Fibroblast of skin of abdomen (primary cell): ENCODE measurements at places on chromosomes 12 and 14.

DNA sequence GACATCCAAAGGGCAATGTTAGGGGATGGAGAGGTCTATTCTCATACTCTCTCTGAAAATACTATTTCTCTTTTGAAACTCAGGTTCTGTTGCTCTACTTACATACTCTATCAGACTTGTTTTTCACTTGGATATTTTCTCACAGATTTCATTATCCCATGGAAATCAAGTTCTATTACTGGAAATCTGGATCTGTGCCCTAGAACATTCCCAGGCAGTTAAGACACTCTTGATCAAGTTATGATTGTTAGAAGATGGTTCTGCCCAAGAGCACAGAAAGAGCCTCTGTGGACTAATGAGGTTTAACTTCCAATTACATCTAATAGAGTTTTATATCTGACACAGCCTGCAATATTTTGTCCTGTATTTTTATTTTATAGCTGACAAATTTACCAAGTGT is 591.0 kb upstream of the ATP2B1 start:
- no peak for DNase-seq

DNA sequence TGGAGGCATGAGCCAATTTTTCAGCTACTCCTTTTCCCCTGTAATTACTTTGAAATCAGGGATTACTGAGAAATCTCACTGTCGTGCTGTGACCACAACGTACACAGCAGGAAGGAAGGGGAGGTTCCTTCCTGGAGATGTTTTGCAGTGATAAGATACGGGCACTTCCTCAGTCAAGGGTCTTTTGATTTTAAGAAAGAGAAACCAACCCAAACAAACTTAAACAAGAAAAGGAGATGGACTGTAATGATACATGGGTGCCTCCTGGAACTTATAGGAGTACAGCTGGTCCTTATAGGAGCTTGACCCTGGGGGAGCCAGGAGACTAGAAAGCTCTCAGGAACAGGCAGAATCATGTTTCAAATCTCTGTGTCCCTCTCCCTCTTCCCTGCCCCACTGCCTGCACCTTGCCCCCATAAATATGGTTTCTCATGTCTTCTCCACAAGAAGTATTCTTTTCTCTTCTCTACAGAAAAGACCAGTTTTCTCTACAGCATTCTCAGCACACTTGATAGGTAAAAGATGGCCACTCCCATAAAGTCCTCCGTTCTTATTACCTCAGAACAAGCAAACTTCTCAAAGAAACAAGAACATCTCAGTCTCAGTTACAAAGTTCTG is 281.1 kb upstream of the AMIGO2 start:
- no peak for DNase-seq

DNA sequence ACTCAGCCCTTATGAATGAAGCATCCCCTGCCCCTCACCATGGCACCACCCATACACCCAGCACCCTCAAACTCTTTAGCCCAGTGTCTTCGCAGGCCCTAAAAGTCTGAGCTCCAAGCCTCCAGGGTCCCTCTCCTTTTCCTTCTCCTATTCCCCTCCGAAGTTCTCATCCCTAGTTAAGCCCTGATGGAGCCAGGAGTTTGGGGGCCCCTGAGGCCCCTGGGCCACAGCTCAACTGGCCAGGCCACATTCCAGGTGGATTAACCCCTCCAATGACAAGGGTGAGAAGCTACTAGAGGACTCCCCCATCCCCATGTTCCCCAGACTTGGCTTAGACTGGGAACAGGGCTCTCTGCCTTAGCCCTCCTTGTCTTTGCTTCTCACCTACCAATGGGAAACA is 2.6 kb downstream of the RARG start:
- no peak for DNase-seq

GRCh38 chr12:118015944-118016343 is 559 bp upstream of the RFC5 start:
- DNase-seq = no peak

DNA sequence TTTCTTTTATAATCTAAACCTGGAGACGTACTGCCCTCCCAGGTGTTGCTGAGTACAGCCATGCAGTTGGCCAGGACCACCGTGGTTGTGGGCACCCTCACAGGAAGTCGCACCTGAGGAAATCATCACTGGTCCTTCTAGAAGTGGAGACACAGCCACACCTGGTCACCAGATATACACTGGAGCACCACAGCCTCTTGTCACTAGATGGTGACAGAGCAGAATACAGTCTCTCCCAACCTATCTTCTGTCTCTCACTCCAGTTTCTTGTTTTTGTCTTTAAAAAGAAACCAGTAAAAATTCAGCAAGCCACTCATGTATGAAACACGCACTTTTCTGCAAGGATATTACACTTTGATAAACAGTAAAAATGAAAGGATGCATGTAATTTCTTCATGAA is 43.1 kb upstream of the GPHB5 start:
- no peak for DNase-seq

- peak; percentile 77 for DNase-seq
Observed at GRCh38 chr14:22691171-22691570, 47.0 kb upstream of the OR6J1 start.

GRCh38 chr14:89845346-89845745 is 109.2 kb downstream of the EFCAB11 start:
- DNase-seq = peak; percentile 87

- no peak for DNase-seq
Observed at GRCh38 chr14:65100922-65101541, 1.3 kb downstream of the MAX start.

GRCh38 chr12:26768611-26769603 is 64.1 kb downstream of the ITPR2 start:
- no peak for DNase-seq

DNA sequence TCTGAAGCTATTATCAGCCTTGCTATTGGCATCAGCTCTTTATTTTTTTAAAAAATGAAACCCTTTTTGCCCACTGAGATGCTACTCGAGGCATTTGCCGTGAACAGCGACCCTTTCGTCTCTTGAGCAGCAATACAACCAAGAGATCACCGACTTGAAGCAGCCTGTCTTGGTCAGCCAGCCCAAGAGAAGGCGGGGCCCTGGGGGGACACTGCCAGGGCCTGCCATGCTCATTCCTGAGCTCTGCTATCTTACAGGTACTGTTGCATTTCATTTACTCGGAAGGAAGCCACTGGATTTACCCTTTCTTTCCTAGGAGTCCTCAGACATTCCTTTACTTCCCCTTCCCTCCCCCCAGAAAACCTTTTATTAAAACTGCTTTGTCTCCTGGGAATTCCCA is 16.7 kb downstream of the PIWIL1 start:
- DNase-seq = no peak

DNA sequence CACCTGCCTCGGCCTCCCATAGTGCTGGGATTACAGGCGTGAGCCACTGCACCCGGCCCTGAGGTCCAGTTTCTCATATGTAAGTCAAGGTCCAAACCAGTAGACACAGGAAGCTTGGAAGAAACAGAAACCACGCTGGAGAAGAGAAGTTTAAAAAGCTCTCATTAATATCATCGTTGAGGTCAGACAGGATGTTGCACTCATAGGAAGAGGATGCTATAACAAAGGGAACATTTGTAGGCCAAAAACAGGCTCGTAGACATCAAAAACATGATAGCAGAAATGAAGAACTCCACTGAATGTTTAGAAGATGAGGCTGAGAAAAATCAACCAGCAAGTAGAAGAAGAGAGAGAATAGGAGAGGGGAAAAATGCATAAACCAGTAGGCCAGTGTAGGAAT is 46.8 kb downstream of the ACACB start:
- DNase-seq = no peak
